ENCODE measurements at places on chromosomes 5 and 9.
A peak's percentile ranks its signal among the peaks of the same experiment; 100 is the strongest.

DNA sequence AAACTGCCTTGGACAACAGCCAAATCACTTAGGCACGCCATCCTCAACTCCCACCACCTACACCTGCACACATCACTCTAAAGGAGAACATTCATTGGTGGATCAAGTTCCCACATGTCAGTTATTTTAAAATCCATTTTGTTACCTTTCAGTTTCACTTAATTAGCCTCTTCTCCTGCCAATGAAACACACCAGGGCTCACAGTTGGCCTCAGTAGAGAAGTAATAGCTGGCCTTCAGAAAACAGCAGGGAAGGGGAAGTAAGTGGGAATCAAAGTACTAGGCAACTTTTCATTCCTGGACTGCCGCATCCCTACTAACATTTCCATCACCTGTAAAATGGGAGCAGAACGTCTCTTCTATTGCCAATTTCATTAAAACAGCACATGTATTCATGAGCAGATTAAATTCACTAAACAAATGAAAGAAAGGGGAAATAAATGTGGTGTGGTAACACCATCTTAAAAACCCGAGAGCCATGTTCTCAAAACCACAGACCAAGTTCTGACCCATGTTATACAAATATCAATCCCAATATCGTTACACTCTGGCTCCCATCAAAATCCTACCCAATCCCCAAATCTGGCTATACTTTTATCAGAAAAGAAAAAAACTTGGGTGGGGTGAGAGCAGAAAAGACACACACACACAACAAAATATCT, 1.7 kb downstream of the SIL1 start:
- no peak for DNase-seq

GRCh38 chr5:136081217-136081591, 51.4 kb upstream of the SMAD5 start:
- no peak for DNase-seq

DNA sequence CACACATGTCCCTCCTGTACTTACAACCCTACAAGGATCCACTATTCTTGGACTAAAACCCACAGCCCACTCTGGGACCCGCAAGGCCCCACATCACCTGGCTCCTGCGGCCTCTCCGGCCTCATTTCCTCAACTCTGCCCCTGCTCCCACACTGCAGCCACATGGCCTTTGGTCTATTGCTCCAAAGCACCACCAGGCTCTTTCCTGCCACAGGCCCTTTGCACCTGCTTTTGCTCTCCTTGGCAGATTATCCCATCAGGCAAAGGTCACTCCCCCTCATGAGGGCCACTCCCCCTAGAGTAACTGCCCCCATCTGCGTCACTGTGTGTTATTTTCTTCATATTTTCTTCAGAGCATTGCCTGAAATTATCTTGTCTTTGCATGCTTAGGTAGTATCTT, 26.1 kb upstream of the CPLX2 start:
- DNase-seq: no peak

GRCh38 chr5:74201334-74202081, 439.0 kb downstream of the ENC1 start:
- no peak for DNase-seq

DNA sequence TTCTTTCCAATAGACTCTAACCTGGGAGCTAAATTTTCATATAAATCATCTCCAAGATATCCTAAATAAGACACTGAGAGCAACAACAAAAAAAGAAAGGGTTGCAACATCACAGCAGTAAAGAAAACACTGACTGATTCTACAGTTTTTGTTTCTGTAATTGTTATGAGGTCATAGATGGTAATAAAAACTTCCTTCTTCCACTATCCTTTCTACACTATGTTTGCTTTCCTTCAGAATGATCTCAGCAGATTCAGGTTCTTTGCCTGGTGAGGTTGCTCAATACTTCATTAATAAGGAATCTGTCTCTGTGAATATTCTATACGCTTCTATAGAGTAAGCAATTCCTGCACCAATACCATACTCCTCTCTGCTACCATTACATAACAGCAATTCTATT, 835.6 kb upstream of the GRAMD2B start:
- DNase-seq: no peak

GRCh38 chr5:76861612-76862011, 11.8 kb downstream of the S100Z start:
- no peak for DNase-seq

GRCh38 chr5:160291467-160291866, 20.9 kb downstream of the CCNJL start:
- DNase-seq: no peak

DNA sequence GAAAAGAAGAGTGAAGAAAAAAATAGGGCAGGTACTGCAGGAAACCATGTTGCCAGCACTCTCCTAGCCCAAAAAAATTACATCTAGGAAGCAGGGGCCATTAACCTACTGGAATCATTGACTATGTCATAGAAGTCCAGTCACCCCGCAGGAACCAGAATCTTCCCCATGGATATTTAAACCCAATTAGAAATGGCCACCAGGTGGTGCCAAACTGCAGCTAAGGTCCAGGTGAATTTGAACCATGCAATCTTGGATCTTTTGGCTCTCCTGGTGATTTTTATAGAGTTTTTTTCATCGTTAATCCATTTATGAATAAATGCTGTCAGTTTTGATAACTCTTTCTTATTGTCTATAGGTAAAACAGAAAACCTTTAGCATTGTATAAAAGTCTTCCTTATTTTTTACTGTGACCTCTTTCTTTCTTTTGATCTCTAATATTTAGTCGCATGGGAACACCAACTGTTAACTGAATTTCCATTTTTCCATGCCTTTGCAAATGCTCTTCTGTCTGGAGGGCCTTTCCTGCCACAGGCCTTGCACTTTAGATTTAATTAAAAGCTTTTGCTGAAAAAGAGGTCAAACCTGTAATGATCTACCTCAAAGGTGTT, 147.5 kb upstream of the FGF10 start:
- DNase-seq: no peak

GRCh38 chr5:54415896-54416601, 39.5 kb upstream of the HSPB3 start:
- peak; percentile 20 for DNase-seq

- no peak for DNase-seq
Measured at GRCh38 chr9:96027251-96028131, 152.0 kb downstream of the ERCC6L2 start.

DNA sequence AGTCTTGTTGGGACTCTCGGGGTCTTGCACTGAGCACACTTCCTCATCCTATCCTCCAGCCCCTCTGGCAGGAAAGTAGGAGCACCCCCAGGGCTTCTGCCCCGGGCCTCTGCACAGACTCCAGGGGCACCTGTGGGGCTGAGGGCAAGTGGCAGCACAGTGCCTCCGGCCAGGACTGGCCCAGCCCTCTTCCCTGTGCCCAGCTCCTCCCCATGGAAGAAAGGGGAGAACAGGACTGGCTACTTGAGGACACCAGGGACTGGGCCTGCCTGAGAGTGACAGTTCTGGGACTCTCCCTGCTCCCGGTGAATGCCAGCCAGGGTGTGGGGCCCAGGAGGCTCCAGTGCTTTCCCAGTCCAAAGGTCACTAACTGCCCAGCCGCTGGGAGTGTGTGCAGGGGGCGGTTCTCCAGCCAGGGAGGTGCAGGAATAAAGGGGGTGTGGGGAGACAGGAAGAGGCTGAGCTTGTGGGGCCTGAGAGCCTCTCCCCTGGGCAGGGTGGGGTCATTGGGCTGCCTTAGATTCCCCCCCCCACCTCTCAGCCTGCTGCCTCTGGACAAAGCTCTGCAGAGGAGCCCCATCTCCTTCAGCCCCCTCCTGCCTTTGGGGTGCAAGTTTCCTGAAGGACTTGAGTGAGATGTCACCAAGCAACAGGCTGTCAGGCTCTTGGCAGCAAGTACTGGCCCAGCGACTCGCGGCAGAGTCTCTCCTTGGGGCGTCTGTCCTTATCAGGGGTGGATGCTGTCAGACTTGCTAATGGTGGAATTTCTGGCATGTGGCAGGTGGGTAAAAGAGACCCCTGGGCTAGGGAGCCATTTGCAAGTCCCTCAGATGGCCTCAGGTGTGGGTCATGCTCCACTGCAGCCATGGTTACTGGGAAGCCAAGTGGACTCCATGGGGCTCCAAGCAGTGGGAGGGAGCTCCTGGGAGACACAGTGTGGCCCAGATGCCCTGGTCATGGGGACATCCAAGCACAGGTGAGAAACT, 19.1 kb upstream of the JADE2 start:
- DNase-seq: no peak

GRCh38 chr9:16954040-16954439, 83.6 kb upstream of the BNC2 start:
- no peak for DNase-seq

DNA sequence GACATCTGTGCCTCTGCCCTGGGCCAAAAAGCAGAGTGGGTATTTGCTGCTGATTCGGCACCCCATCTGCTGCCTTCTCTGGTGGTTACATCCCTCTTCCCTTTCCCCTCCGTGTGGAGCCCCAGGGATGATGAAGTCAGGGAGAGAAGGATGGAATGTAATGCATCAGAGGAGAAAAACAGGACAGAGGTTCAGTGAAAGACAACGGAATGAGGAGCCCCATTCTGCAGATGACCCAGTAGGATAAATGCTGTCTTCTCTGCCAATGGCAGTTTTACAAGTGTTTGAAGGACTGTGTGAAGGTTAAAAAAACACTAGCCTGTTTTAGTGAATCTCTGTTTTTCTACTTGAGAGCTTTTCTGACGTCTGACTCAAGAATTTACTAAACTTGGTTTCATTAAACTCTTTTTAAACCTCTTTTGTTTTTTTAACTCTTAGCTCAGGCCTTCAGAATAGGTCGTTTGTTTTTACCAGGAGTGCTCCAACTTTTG, 86.3 kb downstream of the NLN start:
- no peak for DNase-seq

GRCh38 chr5:153624451-153624765, 133.9 kb downstream of the GRIA1 start:
- DNase-seq: no peak

GRCh38 chr5:133844836-133845235, 123.6 kb downstream of the C5orf15 start:
- DNase-seq: no peak

DNA sequence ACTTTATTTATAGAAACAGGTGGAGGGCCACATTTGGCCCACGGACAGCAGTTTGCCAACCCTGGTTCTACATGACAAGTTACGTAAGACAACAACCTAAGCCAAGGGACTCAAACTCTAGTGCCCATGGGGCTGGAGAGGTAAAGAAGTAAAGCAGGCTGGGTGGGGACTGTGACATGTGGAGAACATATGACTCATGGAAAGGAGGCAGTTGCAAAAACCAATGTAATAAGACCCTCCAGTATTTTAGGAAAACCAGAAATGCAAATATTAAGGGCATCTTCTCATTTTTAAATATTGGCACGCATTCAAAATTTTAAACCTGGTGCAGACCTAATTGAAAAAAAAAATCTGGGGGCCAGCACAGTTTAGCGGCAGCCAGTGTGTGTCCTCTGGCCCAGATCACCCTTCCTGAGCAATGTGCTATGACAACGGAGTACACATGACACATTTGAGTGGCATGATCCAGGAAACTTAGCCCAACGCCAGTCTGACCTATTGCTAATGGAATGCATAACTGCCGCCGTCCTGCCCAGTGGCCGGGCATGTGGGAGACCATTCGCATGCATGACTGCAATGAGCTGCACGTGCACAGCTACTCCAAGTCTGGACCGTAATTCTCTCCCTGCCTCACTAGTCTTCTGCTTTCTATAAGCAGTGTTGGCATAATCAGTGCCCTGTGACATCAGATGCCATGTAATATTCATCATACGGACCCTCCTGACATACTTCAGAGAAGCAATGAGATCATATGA, 97.2 kb downstream of the SH3TC2 start:
- peak; percentile 52 for DNase-seq

GRCh38 chr9:4090491-4090890, 209.4 kb downstream of the GLIS3 start:
- no peak for DNase-seq

- no peak for DNase-seq
Measured at GRCh38 chr5:129027260-129027659, 62.0 kb downstream of the SLC27A6 start.

- DNase-seq: no peak
Measured at GRCh38 chr5:173458828-173459609, 130.8 kb upstream of the STC2 start.

DNA sequence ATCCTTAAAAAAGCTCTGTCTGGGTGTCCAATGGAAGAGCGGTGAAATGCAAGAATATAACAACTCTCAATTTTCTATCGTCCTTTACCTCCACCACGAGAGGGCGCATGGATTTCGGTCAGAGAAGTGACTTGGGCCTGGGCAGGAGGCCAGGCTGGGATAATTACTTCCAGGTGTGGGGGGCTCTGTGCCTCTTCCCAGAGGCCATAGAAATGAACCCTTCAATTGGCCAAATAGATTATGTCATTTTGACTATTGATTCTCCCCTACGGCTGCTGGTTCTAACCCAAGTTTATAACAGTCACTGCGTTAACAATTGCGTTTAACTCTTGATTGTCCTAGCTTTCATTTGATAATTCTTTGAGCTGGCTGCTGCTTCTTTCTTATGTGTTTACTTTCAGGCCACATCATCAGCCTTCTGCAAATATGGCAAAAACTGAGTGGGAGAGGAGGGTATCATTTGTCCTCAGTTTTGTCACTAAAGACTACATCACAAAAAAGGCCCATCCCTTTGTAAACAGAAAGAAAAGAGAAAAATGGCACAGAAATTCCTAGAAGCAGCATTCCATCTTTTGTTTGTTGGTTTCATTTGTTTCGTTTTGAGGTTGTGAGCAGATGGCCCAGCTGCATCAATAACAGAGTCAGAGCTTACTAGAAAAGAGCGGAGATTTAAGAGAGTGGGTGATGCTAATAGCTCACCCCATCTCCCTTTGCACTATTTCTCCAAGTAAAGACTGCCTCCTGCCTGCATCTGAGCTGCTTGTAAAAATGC, 45.4 kb upstream of the ZFR start:
- DNase-seq: peak; percentile 41

DNA sequence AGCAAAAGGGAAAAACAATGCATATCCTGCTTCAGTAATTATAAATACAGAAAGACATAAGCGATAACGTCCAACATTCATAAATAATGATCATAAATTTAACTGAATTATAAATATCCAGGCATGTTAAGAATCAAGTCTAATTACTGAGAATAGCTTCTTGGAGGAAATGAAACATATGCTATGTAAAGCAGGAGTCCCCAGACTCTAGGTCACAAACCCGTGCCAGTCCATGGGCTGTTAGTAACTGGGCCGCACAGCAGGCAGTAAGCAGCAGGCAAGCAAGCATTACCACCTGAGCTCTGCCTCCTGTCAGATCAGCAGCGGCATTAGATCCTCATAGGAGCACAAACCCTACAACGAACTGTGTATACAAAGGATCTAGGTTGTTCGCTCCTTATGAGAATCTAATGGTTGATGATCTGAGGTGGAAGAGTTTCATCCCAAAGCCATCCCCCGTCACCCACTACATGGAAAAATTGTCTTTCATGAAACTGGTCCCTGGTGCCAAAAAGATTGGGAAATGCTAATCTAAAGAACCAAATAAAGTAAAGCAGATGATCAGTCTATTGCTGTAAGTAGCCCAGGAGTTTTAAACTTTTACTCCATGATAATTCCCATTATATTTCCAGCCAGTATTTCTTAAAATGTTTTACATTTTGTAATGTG, 50.4 kb downstream of the CERT1 start:
- no peak for DNase-seq

DNA sequence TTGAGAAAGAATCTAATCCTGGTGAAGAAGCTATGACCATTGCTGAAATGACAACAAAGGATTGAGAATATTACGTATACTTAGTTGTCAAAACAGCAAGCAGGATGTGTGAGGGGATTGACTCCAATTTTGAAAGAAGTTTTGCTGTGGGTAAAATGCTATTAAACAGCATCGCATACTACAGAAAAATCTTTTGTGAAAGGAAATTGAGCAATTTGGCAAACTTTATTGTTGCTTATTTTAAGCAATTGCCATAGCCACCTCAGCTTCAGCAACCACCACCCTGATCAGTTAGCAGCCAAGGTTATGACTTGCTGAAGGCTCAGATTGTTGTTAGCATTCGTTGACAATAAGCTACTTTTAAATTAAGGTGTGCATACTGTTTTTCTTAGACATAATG, 22.5 kb upstream of the ARL14EPL start:
- no peak for DNase-seq
